ENCODE measurements at places on chromosomes 3 and 15. TPM values are rescaled to one million over a fixed set of nuclear protein-coding genes. Genes with fewer than 3 reads are reported as not detected.

DNA sequence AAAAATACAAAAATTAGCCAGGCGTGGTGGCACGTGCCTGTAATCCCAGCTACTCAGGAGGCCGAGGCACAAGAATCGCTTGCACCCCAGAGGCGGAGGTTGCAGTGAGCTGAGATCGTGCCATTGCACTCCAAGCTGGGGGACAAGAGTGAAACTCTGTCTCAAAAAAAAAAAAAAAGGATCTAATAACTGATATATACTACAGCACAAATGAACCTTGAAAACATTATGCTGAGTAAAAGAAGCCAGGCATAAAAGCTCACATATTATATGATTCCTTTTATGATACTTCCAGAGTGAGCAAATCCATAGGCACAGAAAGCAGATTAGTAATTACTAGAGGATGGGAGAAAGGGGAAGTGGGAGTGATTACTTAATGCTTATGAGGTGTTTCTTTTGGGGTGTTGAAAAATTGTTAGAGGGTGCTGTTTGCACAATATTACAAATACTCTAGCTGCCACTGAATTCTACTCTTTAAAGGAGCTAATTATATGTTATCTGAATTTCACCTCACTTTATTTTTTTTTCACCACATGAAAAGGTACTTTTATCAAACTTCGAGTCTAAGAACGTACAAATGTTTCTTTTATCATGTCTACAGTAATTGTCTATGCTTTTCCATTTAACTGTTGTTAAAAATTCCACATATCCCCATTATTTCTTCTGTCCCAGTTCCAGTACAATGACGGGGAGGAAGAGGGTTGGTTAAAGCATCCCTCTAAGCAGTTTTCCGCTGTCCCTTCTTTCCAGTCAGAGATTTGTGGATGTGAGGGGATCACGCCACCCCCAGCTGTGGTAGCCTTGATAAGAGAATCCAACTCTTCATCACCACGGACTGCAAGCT lies 77.7 kb upstream of the FAM174B start:
- H3K4me1 ChIP-seq: peaks cover 5% of the 10 kb centered on the region
- no peak overlapping the region for H3K27ac ChIP-seq
- H3K4me3 ChIP-seq: peak overlapping the region; percentile 66
- no peak for DNase-seq
- H3K27me3 ChIP-seq: peaks cover 26% of the 10 kb centered on the region
- H3K36me3 ChIP-seq: no peaks in the 10 kb centered on the region

- H3K36me3 ChIP-seq: no peaks in the 10 kb centered on the region
- H3K4me3 ChIP-seq: no peak overlapping the region
- no peak overlapping the region for H3K27ac ChIP-seq
- peaks cover 3% of the 10 kb centered on the region for H3K4me1 ChIP-seq
- peaks cover 8% of the 10 kb centered on the region for H3K27me3 ChIP-seq
- no peak for DNase-seq
These were observed 88.2 kb upstream of the RNF7 start for GRCh38 chr3:141649871-141650270.

- no peak overlapping the region for H3K27ac ChIP-seq
- H3K27me3 ChIP-seq: no peaks in the 10 kb centered on the region
- no peak overlapping the region for H3K4me3 ChIP-seq
- no peak for DNase-seq
These were observed 90.3 kb downstream of the ITPR1 start for GRCh38 chr3:4583416-4583815.

- H3K36me3 ChIP-seq: no peaks in the 10 kb centered on the region
- H3K4me3 ChIP-seq: no peak overlapping the region
These were observed 449.3 kb downstream of the GABRB3 start for GRCh38 chr15:26323566-26323965.

GRCh38 chr15:98876451-98877369 lies 130.9 kb downstream of the PGPEP1L start:
- H3K4me3 ChIP-seq: no peak overlapping the region
- no peaks in the 10 kb centered on the region for H3K36me3 ChIP-seq
- peaks cover 3% of the 10 kb centered on the region for H3K27me3 ChIP-seq

DNA sequence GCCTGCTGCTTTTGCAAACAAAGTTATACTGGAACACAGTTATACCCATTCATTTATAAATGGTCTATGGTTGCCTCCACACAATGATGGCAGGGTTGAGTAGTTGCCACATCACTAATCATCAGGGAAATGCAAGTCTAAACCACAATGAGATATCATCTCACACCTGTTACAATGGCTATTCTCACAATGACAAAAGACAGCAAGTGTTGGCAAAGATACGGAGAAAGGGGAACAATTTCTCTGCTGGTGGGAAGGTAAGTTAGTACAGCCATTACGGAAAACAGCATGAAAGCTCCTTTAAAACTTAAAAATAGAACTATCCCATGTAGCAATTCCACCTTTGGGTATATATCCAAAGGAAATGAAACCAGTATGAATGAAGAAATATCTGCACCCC lies 261.4 kb downstream of the TJP1 start:
- H3K27me3 ChIP-seq: no peaks in the 10 kb centered on the region
- H3K27ac ChIP-seq: no peak overlapping the region
- DNase-seq: no peak
- H3K4me3 ChIP-seq: no peak overlapping the region
- H3K4me1 ChIP-seq: no peaks in the 10 kb centered on the region
- no peaks in the 10 kb centered on the region for H3K36me3 ChIP-seq

GRCh38 chr15:96457841-96458240 lies 127.3 kb downstream of the NR2F2 start:
- no peak overlapping the region for H3K27ac ChIP-seq
- no peak for DNase-seq
- H3K4me3 ChIP-seq: no peak overlapping the region
- H3K4me1 ChIP-seq: no peaks in the 10 kb centered on the region
- no peaks in the 10 kb centered on the region for H3K36me3 ChIP-seq

- peaks cover 20% of the 10 kb centered on the region for H3K4me1 ChIP-seq
- H3K27ac ChIP-seq: no peak overlapping the region
- no peak for DNase-seq
These were observed 1.9 kb downstream of the UQCRC1 start for GRCh38 chr3:48607519-48607918.

The EFCC1 gene
- total RNA-seq: not detected

The CMTM8 gene
- total RNA-seq: 6.2 TPM

The GUCA1C gene
- not detected for total RNA-seq

GRCh38 chr3:105845488-105845887 lies 23.3 kb downstream of the CBLB start:
- H3K4me1 ChIP-seq: peaks cover 27% of the 10 kb centered on the region
- DNase-seq: no peak
- H3K4me3 ChIP-seq: no peak overlapping the region
- H3K36me3 ChIP-seq: peaks cover 39% of the 10 kb centered on the region
- no peak overlapping the region for H3K27ac ChIP-seq
- H3K27me3 ChIP-seq: no peaks in the 10 kb centered on the region

- peaks cover 15% of the 10 kb centered on the region for H3K4me1 ChIP-seq
- H3K36me3 ChIP-seq: peaks cover 3% of the 10 kb centered on the region
- DNase-seq: no peak
- H3K27me3 ChIP-seq: no peaks in the 10 kb centered on the region
- H3K4me3 ChIP-seq: no peak overlapping the region
These were observed 17.5 kb upstream of the ARHGEF3 start for GRCh38 chr3:56819016-56819809.

Measured in activated CD4-positive, alpha-beta memory T cell treated with anti-CD3 and anti-CD28 coated beads, Interleukin-2, amount 10 ng/mL, durations not matched to agents 7 days and 5 days (primary cell).